ENCODE measurements at places on chromosomes 1 and 21. TPM values are rescaled to one million over a fixed set of nuclear protein-coding genes. Genes with fewer than 3 reads are reported as not detected.

The NEK2 gene
- total RNA-seq = 14.9 TPM

The MANEAL gene
- 3.1 TPM for total RNA-seq

The INKA2 gene
- 8.9 TPM for total RNA-seq

The PAQR6 gene
- total RNA-seq = 11.0 TPM

The KMO gene
- 15.3 TPM for total RNA-seq

The RUSC1 gene
- total RNA-seq = 33.8 TPM

The F5 gene
- total RNA-seq = not detected

The LEMD1 gene
- total RNA-seq = 5.2 TPM

The CHRNB2 gene
- 0.17 TPM for total RNA-seq
